Chondrocyte (in vitro differentiated cells): ENCODE measurements at places on chromosomes 16 and 17. TPM values are rescaled to one million over a fixed set of nuclear protein-coding genes. Genes with fewer than 3 reads are reported as not detected.

- H3K4me3 ChIP-seq, result no peak overlapping the region
- H3K27me3 ChIP-seq, result no peaks in the 10 kb centered on the region
- peaks cover 32% of the 10 kb centered on the region for H3K4me1 ChIP-seq
- DNase-seq, result no peak
- no peak overlapping the region for H3K27ac ChIP-seq
Measured at GRCh38 chr16:12193692-12194091, 217.2 kb downstream of the SNX29 start.

Gene KDM8
- total RNA-seq, result 4.4 to 9.3 TPM (median 5.6 TPM) in 3 replicates

Gene ALOX15B
- total RNA-seq, result not detected in 3 replicates

DNA sequence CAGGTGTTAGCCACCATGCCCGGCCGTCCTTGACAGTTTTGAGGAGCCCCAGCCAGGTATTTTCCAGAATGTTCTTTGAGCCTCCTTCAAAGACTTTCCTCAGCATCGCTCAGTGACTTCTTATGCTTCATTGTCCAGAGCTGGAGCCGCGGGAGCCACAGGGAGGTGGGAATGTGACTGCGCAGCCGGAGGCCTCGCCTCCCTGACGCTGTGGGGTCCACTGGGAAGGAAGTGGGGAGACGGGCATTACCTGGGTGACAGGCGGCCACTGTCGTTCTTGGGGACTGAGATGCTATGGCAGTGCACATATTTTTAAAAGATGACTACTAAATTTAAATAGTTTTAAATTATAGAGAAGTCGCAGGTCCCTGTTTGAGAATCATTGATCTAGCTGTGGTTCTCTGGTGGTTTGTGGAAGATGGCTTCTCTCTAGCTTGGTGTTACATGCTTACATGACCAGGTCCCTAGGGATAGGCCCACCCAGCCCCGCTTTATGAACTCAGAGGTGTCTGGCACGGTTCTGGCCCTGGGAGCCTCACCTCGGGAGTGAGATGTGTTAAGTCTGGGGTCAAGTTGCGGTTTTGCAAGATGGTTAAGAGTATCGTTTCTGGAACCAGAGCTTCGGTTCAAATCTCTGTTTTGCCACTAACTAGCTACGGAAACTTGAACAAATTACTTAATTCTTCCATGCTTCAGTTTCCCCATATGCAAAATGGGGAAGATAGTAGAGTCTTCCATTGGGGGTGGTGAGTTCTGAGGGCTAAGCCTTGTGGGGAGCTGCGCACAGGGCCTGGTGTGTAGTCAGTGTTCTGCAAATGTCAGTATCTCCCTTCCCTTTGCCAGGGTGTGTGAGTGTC lies 53.0 kb downstream of the ATP2C2 start:
- H3K27ac ChIP-seq, result no peak overlapping the region
- DNase-seq, result peak; percentile 66
- peaks cover 38% of the 10 kb centered on the region for H3K27me3 ChIP-seq
- H3K4me3 ChIP-seq, result no peak overlapping the region
- no peaks in the 10 kb centered on the region for H3K4me1 ChIP-seq

Gene LLGL1
- 38.7 to 41.8 TPM (median 39.0 TPM) in 3 replicates for total RNA-seq

DNA sequence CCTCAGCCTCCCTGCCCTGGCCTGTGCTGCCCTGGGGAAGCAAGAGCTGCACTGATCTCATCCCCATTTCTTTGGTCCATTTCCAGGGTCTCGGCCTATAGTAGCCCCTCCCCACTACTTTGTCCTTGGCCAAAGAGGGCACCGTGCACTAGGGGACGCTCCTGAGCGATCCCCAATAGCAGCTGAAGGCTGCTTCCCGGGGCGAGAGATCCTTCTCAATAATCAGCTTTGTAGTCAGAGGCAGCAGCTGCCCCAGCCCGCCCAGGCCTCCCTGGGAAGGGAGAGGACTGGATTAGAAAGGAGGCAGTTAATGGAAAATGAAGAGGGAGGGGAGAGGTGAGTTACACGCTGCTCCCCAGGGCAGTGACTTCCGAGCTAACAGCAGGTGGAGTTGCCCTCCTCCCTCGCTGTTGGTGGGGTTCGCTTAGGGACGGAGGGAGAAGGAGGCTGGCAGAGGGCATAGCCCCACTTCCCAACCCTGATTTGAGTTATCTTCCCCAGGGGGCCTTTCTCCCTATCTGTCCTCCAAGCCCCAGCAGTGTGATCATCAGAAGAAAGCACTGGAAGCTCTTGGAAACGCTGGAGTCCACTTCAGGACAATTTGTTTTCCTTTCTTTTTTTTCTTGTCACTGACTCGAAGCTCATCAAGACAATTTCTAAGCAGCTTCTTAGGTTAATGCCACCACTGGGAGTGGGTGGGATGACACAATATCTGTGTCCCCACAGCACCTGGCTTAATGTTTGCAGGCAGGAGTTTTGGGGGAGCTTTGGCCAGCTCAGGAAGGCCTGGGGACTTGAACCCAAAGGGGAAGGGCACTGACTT lies 2.6 kb downstream of the MXRA7 start:
- H3K4me1 ChIP-seq, result peaks cover 52% of the 10 kb centered on the region
- H3K4me3 ChIP-seq, result peak overlapping the region; percentile 83
- no peaks in the 10 kb centered on the region for H3K27me3 ChIP-seq
- no peak for DNase-seq

DNA sequence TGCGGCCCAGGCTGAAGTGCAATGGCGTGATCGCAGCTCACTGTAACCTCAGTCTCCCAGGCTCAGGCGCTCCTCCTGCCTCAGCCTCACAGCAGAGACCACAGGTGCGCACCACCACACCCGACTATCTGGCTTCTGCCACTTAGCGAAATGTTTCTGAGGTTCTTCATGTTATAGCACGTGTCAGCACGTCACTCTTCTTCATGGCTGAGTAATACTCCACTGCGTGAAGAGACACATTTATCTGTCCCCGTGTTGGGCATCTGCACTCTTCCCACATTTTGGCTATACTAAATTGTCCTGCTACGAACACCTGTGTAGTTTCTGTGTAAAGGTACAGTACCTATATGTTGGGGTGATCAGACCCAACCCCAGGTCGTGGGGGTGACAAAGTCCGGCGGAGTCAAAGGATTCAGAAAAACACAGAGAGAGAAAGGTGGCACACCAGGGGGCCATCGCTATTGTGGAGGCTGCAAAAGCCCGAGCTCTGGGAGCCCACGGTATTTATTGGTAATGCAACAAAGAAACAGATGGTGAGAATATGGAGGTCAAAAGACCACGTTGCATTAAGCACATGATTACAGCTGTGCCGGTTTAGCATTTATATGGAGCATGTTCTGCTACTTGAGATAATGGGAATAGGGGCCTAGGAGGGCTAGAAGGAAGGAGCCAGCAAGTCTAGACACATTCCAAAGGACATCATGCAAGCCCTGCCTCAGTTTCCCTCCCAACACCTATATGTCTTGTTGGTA lies 851 bp upstream of the DPEP1 start:
- no peak overlapping the region for H3K4me3 ChIP-seq
- H3K27ac ChIP-seq, result no peak overlapping the region
- H3K27me3 ChIP-seq, result no peaks in the 10 kb centered on the region
- no peak for DNase-seq
- H3K36me3 ChIP-seq, result no peaks in the 10 kb centered on the region

DNA sequence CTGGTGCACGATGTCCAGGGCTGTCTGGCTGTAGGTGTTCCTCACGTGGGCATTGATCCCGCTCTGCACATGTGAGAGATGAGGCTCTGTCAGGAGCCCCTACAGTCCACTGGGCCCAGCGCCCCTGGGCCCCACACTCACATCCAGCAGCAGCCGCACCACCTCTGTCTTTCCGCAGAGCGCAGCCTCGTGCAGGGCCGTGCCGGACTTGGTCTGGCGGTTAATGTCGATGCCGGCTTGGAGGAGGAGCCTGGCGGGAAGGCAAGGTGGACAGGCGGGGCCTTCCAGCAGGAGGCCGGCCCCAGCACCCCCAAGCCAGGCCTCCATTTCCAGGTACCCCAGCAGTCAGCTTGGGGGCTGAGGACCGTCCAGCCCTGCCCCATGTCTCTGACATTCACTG lies 9.2 kb downstream of the CASKIN1 start:
- H3K4me1 ChIP-seq, result no peaks in the 10 kb centered on the region
- no peak overlapping the region for H3K4me3 ChIP-seq
- no peaks in the 10 kb centered on the region for H3K27me3 ChIP-seq
- H3K36me3 ChIP-seq, result peaks cover under 1% of the 10 kb centered on the region

- H3K27ac ChIP-seq, result no peak overlapping the region
- no peak overlapping the region for H3K4me3 ChIP-seq
- H3K4me1 ChIP-seq, result no peaks in the 10 kb centered on the region
- peaks cover 8% of the 10 kb centered on the region for H3K27me3 ChIP-seq
- no peak for DNase-seq
Measured at GRCh38 chr16:84960942-84961341, 50.4 kb downstream of the ZDHHC7 start.

Gene SLFN12L
- not detected in 3 replicates for total RNA-seq

DNA sequence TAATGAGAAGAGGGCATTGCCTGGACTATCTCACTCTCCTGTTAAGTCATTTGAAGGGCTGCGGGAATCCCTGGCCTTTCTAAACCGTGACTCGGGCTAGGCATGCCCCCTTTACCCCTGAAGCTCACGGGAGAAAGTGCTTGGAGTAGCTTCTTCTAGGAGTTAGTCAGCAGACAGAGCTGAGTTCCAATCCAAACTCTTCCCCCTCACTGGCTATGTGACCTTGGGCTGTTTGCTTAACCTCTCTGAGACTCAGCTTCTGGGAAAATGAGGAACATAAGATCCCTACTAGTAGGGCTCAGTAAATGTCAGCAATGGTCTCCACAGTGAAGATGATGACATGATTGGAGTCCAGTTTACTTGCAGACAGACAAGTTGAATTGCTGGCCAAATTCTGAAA lies 5.7 kb upstream of the B9D1 start:
- H3K27ac ChIP-seq, result peak overlapping the region; percentile 74
- no peaks in the 10 kb centered on the region for H3K27me3 ChIP-seq
- H3K36me3 ChIP-seq, result no peaks in the 10 kb centered on the region
- DNase-seq, result no peak
- peaks cover 62% of the 10 kb centered on the region for H3K4me1 ChIP-seq

Gene HIC1
- 3.3 to 9.0 TPM (median 8.8 TPM) in 3 replicates for total RNA-seq

DNA sequence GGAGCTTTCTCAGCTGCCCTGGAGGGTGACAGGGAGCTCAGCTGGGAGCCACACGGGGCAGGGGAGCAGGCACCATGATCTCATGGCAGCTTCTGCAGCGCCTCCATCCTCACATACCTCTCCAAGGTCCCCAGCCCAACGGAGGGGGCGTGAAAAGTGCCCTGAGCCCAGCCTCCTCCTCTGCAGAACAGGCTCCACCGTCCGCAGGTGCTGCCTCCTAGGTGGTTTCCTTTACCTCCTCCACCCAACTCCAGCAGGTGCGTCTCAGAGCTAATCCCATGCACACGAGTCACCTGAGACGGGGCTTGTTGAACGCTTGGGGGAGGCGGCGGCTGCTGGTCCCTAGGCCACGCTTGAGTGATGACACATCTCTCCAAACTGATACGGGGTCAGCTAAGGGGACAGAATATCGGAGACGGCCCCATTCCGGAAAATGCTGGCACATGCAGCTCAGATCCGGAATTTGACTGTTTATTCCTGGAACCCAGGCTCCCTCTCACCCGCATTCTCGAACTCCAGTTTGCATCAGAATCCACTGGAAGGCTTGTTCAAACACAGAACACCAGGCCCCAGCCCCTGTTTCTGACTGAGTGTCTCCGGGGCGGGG lies 387 bp upstream of the SLC38A8 start:
- peaks cover 29% of the 10 kb centered on the region for H3K27me3 ChIP-seq
- H3K4me1 ChIP-seq, result no peaks in the 10 kb centered on the region
- peak; percentile 81 for DNase-seq
- peaks cover 2% of the 10 kb centered on the region for H3K36me3 ChIP-seq

Gene TMC6
- total RNA-seq, result 12.4 to 19.6 TPM (median 17.5 TPM) in 3 replicates

DNA sequence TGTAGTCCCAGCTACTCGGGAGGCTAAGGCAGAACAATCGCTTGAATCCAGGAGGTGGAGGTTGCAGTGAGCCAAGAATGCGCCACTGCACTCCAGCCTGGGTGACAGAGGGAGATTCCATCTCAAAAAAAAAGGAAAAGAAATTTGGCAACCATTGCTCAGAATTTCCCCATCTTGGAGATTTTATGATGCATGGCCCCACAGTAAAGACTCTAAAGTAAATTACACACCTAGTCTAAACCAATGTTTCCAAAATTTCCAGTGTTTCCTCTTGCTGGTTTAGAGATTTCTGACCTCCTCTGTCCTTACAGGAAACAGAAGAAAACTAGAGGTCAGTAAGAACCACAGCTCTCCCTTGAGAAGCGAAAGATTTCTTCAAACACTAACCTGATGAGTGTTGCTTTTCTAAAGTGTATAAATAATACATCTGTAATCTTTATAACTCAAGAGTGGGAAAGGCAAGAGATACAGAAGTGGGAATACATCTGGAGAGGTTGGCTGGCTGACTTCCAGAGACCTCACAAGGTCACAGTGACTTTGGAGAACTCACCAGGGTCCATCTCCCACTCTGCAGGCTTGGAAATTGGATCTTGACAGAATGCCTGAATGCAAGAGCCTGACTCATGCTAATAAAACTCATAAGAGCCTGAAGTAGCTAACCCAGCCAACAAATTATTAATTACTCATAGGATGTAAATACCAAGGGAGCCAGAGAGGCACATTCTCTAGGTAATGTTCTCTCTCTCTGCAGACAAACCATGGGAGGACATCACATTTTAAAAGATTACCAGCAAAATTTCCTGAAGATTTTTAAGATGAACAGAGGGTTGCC lies 8.8 kb downstream of the ADAT1 start:
- H3K4me3 ChIP-seq, result no peak overlapping the region
- H3K27ac ChIP-seq, result no peak overlapping the region
- H3K4me1 ChIP-seq, result no peaks in the 10 kb centered on the region

Gene SCARF1
- 0.42 to 0.64 TPM (median 0.51 TPM) in 3 replicates for total RNA-seq

Gene TPSD1
- total RNA-seq, result not detected in 3 replicates

DNA sequence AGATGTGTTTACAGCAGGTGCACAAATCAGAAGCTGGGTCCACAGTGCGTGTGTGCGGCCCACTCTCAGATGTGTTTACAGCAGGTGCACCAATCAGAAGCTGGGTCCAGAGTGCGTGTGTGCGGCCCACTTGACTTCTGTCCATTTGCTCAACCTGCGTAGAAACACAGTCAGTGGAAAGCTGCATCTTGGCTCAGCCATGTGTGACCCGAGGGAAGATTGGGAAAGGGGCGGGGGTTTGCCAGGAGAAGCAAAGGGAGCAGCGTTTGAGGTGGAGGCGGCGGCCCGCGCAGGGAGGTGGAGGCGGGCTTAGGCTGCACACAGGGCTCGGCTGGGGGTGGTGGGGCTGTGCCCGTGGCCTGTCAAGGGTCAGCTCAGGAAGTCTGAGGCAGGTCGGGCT lies 4.3 kb downstream of the CTU2 start:
- no peak for DNase-seq
- H3K4me3 ChIP-seq, result no peak overlapping the region
- H3K27ac ChIP-seq, result no peak overlapping the region
- H3K36me3 ChIP-seq, result no peaks in the 10 kb centered on the region

DNA sequence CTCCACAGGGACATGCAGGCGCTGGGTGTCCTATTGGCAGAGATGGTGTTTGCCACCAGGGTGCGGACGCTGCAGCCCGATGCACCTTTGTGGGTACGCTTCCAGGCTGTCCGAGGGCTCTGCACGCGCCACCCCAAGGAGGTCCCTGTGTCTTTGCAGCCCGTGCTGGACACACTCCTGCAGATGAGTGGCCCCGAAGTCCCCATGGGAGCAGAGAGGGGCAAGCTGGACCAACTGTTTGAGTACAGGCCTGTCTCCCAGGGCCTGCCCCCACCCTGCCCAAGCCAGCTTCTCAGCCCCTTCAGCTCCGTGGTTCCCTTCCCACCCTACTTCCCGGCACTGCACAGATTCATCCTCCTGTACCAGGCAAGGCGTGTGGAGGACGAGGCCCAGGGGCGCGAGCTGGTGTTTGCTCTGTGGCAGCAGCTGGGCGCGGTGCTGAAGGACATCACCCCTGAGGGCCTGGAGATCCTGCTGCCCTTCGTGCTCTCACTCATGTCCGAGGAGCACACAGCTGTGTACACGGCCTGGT lies 2.8 kb downstream of the WDR81 start:
- H3K27me3 ChIP-seq, result no peaks in the 10 kb centered on the region
- no peak overlapping the region for H3K4me3 ChIP-seq
- H3K27ac ChIP-seq, result no peak overlapping the region
- no peak for DNase-seq
- peaks cover 4% of the 10 kb centered on the region for H3K36me3 ChIP-seq
- peaks cover 29% of the 10 kb centered on the region for H3K4me1 ChIP-seq

Gene SNX20
- total RNA-seq, result not detected in 3 replicates
